CD8-positive, alpha-beta memory T cell (primary cell): ENCODE measurements at places on chromosomes 1 and 21.

- no peak for DNase-seq
These were observed 121.0 kb downstream of the GLIS1 start for GRCh38 chr1:53617851-53618499.

- no peak for DNase-seq
These were observed 16.6 kb upstream of the S100A11 start for GRCh38 chr1:152053375-152053774.

GRCh38 chr1:32266921-32267591 lies 16.0 kb downstream of the LCK start:
- DNase-seq: no peak

- DNase-seq: no peak
These were observed 7.4 kb upstream of the LRRN2 start for GRCh38 chr1:204692841-204693356.

- peak; percentile 16 for DNase-seq
These were observed 9.0 kb downstream of the IFNAR2 start for GRCh38 chr21:33238565-33239255.

DNA sequence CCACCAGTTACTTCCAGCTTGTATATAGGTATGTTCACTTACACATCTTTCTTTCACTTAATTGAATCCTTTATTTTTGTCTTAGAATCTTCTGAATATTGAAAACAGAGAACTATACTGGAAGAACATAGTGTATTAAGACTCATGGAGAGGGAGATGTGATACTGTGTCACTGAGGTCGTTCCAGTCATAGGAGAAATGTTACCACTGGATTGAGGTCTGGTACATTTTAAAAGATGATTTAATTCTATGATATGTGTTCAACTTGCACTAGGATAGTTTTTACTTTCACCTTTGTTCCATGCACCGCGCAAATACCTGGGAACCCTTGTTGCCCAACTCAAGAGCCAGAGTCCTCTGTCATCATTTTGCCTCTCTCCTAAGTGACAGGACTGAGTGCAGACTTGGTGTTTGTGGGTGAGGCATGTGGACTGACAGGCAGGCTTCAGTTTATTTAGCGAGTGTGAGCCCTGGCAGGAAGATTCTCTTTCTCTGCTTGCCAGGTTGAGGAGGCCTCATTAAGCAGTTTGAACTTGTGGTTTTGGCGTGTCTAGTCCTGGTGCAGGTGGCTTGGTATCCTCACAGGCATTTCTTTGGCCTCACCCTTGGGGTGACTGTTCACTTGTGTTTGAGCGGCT lies 63.7 kb downstream of the DYRK1A start:
- DNase-seq: no peak

GRCh38 chr1:44050261-44050660 lies 19.0 kb upstream of the SLC6A9 start:
- DNase-seq: no peak

GRCh38 chr1:55249646-55250398 lies 34.7 kb upstream of the USP24 start:
- no peak for DNase-seq

GRCh38 chr1:5491207-5491904 lies 500.9 kb downstream of the NPHP4 start:
- DNase-seq: no peak

GRCh38 chr1:161502641-161503393 lies 2.4 kb upstream of the FCGR2A start:
- no peak for DNase-seq

- no peak for DNase-seq
These were observed 15.0 kb downstream of the PDE9A start for GRCh38 chr21:42668298-42668992.

GRCh38 chr1:183958958-183959357 lies 78.6 kb downstream of the COLGALT2 start:
- no peak for DNase-seq

- no peak for DNase-seq
These were observed 258.3 kb upstream of the ADAMTS5 start for GRCh38 chr21:27225151-27225550.

DNA sequence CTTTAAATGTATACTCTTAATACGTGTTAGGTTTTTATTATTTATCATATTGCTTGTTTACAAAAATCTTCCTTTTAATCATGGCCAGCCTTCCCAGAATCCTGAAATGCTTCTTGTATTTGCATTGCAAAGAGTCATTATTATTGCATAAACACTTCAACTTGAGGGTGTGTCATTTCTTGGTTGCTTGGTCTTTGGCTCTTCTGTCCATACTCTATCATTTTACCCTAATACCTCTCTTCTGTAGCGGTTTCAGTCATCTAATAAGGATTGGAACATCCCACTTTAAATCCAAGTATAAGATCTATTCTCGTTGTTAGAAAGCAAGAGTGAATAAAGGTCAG lies 200.6 kb upstream of the CACYBP start:
- no peak for DNase-seq

DNA sequence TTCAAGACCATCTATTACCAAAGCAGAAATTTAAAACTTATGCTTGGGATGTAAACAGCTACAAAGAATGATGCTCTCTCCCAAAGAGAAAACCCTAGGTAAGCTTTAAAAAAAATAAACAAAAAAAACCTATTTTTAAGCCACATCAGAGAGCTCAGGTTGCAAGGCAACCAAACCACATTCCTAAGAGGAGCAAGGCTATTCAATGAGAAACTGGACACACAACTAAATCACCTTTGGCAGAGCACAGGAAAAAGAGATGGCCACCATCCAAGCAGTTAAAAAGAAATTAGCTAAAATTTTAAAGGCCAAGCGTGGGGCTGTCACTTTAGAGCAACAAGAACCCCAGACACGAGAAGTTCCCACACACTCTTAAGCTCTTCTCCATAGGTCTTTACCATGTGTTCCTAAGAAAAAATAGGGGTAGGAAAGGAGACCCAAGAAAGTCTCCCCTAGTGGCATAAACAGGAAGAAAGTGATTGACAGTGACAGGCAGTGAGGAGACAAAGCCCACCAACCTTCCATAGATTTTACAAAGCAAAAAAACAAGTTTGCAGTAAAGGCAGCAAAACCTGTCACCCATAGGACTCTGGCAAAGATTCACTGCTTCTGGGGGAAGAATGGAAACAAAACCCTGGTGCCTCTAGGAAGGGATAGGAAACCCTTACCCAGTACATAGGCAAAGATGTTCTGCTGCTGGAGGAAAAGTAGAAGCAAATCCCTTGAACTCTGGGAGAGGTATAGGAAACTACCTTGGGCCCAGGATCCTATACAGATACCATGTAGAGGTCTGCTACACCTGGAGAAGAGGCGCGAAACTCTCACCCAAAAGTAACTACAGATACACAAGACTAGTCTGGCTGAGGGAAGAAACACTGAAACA lies 68.5 kb downstream of the FOXJ3 start:
- DNase-seq: no peak

DNA sequence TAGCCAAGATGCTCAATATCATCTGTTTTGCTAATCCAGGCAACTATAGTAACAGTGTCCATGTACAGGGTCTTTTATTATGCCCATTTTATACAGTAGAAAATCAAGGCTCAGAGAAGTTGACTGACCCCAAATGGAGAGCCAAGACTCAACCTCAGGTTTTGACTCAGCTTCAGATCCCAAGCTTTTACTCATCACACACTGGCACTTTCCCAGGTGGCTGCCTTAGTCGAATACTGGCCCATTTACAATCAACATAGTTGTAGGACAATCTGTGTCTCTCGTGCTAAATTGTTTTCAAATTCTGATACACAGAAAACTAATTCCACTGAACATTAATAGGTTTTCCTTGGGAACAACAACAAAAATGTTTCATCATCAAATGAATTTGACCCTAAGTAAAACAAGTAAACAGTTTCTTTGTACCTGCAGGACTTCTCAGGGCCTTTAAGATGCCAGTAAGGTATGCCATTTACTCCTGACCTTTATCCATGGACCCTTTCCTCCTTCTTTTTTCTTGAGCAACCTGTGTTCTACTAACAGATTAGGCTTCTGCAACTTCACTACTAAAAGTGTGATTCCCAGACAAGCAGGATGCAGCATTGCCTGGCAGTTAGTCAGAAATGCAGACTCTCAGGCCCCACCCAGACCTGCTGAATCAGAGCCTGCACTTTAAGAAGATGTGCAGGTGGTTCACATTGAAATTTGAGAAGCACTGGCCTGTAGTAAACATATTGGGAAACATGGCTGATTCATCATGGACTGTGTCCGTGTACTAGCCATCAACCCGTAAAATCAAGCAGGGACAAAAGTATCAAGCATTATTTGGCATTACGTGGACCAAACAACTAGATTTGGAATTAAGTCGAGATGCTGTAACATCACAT lies 128.8 kb downstream of the RRAGC start:
- DNase-seq: no peak
